ENCODE measurements at places on chromosomes 13 and 19.

- no peak for DNase-seq
Observed at GRCh38 chr19:36257520-36257876, 42.6 kb downstream of the ZNF146 start.

DNA sequence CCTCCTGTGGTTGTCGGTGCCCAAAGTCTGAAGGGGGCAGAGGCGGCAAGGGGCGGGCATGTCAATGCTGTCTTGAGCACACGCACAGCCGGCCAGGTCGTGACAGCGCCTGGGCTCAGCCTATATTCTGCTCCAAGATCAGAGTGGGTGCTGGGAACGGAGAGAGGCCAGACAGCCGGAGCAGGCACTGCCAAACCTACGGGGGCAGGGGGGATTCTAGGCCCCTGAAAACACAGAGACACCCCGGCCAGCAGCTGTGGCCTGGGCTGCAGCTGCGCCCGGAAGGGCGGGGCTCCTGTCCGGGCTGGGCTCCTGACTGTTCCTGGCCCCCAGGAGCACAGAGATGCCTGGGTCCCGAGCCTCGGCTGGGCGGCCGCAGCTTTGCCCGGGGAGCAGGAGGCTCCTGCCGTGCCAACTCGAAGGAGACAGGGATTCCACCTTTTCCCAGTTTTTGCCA, 2662.9 kb upstream of the PCDH20 start:
- DNase-seq, result no peak

DNA sequence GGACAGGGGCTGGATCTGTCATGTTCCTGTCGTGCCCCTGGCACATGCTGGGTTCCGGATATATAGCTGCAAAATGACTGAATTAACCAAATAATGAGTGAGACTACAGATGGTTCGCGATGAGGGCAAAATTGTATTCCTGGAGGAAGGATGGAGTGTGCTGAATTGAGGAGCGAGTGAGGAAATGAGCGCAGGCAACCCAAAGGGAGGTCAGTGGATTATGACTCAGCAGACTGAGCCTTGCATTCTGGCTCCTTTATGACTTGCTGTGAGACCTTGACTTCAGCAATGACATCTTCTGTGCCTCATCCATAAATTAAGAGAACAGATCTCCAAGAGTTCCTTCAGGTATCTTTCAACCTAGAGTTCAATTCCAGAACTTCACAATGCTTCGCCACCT, 115.0 kb upstream of the CLDN10 start:
- DNase-seq, result no peak

GRCh38 chr13:94228763-94229162, 250.7 kb downstream of the DCT start:
- no peak for DNase-seq

DNA sequence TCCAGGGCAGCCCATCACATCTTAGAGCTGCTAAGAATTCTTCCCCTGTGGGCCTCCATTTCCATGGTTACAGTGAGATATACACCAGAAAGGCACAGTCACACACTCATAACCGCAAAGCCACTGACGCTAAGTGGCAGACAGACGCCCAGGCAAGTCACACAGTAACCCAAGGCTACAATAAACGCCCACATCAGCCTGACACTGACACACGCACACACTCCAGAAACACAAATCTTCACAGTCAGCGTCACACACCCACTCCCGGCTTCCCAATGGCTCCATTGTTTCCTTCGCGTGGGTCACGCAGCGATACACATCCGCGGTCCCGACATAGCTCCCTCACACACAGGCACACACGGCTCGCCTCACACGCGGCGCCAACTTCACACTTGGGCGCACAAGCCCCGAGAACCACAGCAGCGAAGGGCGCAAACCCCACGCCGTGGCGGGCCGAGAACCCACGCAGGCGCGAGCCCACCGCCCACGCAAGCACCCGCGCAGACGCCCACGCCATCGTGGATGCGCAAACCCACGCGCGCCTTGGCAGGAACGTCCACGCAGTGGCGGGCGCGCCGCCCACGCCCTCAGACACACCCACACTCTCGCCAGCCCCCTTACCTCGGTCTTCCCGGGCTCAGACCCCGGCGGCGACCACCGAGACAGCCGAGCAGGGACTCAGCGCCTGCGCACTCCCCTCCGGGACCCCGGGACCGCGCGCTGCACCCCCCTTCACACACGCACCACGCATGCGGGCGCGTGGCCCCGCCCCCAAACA, at the start of gene ZNF667:
Gene ZNF667, minus strand, starts transcription at position 695 of the 778 bp plus-strand sequence. CDS start 14,975 bp downstream, outside the sequence.
- DNase-seq, result no peak

DNA sequence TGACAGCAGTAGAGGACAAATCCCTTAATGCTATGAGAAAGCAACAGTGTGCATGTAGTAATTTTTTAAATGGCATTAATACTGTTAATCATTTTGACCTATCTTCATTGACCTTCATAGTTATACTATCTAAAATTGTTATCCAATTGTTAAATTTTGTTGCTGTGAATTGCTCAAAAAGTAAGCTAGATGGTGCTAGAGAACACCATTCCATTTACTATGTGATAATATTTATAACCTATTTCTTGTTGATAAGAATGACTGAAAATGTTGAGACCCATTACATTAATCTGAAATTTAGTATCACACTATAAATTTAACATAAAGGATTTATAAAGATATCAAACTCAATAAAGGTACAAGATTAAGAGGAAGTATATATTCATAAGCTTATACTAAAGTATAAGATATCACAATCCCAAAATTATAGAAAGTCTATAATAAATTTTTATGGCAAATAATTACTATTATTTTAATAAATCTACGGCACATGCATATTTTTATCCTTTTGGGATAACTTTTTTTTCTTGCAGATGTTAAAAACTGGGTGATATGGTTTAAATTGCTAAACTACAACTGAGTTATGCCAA, 1573.3 kb downstream of the PCDH9 start:
- no peak for DNase-seq

DNA sequence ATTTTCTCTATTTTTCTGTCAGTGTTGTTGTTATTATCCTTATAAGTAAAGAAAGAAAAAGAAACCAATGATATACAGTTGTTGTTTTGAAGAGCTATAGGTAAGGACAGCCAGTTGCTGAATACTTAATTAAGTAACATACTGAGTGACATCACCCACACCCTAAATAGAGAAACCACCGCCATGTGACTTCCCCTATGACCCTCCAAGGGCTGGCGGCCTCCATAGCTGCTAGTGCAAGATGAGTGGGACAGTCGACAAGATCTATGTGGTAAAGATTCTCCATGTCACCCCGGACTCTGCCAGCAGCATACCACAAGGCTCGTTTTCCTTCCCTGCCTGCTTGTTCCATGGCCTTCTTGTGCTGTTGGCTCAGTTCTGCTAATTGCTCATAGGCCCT, 221.1 kb downstream of the DNAJC15 start:
- no peak for DNase-seq

DNA sequence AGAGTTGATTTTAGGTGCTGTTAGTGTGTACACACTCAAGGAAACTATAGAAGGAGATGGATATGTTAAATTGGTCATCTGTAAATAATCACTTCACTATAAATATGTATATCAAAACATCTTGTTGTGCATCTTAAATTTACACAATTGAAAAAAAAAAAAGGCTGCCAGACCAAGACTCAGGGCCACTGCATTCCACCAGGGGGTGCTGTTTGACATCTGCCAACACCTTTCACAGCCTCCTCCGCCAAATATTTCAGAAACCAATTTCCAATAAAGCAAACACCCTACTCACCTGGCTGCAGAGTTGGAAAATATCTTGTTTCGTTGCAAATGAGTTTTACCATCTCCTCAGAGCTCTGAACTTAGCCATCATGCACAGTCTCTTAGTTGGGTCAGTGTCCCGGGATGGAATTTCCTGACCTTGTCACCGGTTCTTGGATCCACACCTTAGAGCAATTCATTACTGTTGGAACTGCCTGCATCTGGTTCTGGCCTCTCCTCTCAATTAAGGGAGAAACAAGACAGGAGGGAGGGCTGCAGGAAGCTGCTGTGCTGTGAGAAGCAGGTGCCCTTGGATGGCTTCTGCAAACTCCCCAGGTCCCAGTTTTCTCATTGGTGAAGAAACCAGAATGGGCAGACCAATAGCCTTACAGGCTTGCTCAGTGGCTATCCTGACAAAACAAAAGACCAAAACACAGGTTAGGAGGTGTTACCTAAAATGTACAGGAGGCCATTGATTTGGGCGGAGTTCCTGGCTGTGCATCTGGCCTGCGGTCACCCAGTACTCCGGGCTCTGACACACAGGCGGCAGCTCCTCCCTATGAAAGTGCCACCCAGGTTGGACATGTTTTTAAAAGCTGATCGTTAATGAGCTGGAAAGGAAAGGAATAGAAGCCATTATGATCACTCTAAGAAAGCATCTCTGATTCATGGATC, 746.6 kb downstream of the UQCRFS1 start:
- DNase-seq, result no peak

GRCh38 chr19:47485210-47485609, 1.2 kb upstream of the KPTN start:
- DNase-seq, result no peak

GRCh38 chr13:97388373-97388772, 45.6 kb upstream of the RAP2A start:
- DNase-seq, result no peak
